ENCODE measurements at places on chromosomes 4 and X.

GRCh38 chr4:125832161-125832560 is 517.4 kb downstream of the FAT4 start:
- no peak for DNase-seq

- DNase-seq: no peak
Observed at GRCh38 chrX:103309860-103310554, 783 bp downstream of the BEX2 start.

DNA sequence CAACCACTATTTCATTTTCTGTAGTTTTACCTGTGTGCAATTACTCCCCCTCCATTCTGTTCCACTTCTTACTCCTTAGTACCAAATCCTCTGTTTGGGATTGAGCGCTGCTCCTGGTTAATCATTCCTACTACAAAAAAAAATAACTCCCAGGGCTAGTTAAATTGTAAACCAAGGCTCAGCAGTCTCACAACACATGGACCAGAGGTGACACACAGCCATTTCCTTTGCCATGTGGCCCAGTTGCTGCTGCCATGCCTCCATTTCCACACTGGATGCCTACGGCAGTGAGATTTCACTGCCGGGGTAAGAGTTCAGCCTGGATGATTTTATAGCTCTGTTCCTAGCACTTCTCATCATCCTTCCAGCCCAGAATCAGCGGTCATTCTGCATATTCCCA is 107.2 kb downstream of the AKAP4 start:
- DNase-seq: no peak

DNA sequence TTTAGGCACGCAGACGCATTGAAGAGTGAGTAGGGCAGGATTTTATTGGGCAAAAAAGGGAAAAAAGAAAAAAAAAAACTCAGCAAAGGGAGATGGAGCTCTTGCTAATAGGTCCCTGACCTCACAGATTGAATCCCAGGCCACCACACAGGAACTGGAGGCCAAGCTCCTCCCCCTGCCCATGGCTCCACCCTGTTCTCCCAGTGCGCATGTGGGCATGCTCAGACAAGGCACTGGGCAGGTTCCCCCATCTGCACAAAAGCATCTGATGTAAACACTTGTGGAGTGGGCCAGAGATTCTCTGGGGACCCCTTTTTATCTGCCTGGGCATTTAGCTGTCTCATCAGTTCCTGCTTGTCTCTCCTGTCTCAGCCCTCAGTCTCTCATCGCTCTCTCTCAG is 9.5 kb downstream of the FRMD7 start:
- no peak for DNase-seq
